ENCODE measurements at places on chromosomes 7 and 10.
A peak's percentile ranks its signal among the peaks of the same experiment; 100 is the strongest.

- peak; percentile 65 for DNase-seq
Observed at GRCh38 chr10:14325325-14325955, 5.3 kb downstream of the FRMD4A start.

DNA sequence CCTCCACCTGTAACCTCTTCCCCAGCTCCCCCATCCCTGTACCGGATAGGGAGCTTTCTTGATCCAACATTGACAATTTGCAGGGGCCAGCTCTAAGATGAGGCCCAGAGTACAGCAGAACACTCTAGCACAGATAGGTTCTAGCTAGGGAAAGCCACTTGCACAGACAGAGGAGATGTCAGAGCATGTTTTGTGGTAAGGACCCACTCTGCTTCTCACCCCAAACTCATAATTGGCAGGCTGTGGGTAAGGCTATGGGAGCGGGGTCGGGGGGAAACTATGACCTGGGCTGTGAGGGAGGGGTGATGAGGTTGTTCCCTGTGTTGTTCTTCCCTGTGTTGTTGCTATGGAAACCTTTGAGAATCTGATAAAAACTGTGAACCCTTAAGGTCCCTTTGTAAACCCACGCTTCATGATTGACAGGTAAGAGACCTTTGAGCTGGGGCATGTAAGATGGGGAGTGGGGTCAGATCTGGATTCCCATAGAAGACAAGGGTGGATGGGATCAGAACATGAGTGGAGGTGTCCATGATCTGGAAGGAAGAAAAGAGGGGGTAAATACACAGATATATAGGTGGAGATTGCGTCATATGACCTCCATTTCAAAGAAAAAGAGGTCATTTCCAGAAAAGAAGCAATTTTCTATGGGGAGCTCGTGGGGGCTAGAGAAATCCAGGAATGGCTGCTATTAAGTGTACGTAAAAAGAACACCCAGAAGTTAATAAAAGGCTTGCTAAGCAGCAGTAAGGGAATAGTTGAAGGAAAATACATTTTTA lies 4.0 kb downstream of the CALD1 start:
- DNase-seq: no peak

GRCh38 chr7:49775065-49775948 lies 1.9 kb downstream of the VWC2 start:
- DNase-seq: no peak

DNA sequence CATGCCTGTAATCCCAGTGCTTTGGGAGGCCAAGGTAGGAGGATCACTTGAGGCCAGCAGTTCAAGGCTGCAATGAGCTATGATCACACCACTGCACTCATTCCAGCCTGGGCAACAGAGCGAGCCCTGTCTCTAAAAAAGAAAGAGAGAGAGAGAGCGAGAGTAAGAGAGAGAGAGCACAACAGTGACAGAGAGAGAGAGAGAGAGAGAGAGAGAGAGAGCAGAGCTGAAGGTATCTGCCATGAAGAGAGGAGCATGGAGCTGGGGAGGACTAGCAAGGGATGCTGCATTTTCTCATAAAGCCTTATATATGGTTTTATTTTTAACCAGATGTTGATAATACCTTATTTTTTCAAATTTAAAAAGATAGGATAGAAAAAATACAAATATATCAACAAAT lies 84.5 kb upstream of the RNF32 start:
- no peak for DNase-seq

GRCh38 chr10:110388687-110389052 lies 84.0 kb upstream of the SMNDC1 start:
- DNase-seq: no peak

GRCh38 chr7:115183431-115184057 lies 261.6 kb downstream of the MDFIC start:
- DNase-seq: no peak
